Stimulated activated CD4-positive, alpha-beta T cell treated with anti-CD3 and anti-CD28 coated beads, Interleukin-15, amount 100 ng/mL, for 1 hour (primary cell): ENCODE measurements at places on chromosomes 12 and 14.

DNA sequence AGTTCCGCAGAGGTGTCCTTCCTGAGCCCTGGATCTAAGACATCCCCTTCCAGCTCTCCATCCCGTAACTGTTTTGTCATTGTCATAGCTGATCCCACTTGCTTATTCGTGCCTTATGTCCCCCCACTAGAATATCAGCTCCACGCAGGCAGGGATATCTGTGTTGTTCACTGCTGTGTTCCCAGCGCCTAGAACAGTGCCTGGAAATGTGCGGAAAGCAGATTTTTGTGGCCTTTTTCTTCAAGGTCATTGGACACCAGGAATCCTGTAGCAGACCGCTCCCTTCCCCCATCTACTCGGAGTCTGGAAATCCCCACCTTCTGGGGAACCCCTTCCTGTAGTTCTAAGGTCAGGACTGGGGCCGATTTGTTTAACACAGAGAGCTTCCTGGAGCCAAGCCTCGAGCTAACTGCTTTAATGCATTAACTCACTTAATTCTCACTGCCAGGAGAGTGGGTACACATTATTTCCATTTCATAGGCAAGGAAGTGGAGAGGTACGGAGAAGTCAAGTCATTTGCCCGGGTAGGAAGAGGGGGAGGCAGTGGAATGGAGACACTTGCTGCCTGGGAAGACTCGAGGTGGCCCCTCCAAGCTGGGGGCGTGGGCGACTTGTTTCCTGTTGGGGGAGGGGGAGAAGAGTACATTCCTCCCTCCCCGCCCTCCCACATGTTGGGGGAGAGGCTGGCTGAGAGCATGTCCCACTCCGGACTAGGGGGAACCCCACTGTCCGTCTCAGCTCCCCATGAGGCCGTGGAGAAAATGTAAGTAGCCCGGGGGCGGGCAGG is 1.2 kb upstream of the SH2B3 start:
- peak; percentile 55 for DNase-seq

DNA sequence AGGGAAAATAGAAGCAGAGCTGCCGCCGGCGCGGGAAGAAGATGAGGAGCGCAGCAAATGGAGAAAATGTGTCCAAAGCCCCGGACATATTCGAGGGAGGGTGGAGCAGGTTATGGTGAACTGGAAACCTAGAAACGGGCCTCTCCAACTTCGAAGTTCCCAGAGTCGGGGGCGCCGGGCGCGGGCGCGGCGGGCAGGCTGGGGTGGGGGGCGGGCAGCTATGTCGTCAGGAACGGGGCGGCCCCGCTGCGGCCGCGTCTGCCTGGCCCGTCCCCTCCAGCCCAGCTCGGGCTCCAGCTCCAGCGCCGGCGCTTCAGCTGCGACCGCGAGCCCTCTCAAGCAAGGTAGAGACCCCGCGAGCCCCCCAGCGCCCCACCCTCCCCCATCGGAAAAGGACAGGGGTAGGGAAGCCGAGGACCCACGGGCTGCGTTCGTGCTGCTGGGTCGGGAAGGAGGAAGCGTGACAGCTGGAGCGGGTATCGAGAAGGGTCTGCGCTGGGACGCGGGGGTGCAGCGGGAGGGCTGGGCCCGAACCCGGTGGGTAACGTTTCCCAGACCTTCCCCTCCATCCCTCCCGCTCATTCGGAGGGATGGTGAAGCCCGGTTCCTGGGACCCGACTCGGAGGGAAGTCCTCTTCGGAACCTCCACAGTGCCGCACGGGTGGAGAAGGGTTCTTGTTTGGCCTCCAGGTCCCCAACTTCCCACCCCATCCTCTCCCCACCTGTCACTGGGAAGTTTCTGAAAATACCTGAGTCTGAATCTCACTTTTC is 1.0 kb downstream of the DGKA start:
- DNase-seq, result no peak

DNA sequence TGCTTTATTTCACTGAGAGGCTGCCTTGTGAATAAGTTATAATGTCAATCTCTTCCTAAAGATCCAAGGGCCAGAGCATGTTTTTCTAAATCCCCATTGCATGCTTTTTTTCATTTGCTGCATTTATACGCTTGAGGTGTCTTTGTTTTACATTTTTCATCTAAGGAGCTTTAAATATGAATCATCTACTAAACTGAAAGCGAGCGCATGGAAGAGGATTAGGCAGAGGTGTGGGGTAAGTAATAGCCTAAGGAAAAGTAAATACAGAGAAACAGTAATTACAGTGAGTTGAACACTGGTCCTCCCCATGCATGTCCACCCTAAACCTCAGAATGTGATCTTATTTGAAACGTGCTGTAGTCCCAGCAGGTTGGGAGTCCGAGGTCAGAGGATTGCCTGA is 76.4 kb upstream of the METAP2 start:
- DNase-seq, result no peak

GRCh38 chr14:69346710-69347109 is 51.4 kb downstream of the ERH start:
- DNase-seq, result no peak

GRCh38 chr12:65586796-65587195 is 237.5 kb upstream of the HMGA2 start:
- no peak for DNase-seq

DNA sequence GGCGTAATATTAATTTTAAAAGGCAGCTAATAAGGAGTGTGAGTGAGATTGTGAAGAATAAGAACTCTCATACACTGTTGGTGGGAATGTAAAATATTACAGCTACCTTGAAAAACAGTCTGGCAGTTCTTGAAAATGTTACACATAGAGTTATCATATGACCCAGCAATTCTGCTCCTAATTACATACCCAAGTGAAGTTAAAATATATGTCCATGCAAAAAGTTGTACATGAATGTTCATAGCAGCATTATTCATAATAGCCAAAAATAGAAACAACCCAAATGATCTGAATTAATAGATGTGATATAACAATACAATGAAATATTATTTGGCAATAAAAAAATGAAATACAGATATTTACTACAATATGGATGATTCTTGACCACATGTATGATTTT is 68.2 kb downstream of the RASSF8 start:
- DNase-seq, result no peak

GRCh38 chr12:1466481-1467154 is 127.8 kb downstream of the FBXL14 start:
- no peak for DNase-seq

DNA sequence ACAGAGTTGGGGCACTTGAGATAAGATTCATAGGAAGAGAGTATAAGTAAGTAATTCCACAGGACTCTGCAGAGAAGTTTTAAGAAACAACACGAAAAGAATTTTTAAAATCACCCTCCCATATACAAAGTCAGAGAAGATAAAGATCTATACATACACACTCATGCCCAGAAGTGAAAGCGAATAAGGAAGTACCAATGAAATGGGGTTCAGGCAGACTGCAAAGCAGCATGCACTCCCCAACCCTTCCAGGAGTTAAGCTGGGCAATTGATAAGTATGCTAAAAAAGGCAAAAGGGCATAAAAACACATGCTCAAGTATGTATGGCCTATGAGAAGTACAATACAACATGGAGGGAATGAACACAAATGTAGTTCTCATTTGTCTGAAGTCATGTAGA is 246.2 kb upstream of the GRIP1 start:
- no peak for DNase-seq

- DNase-seq, result no peak
Observed at GRCh38 chr12:31470459-31470858, 120.5 kb downstream of the DENND5B start.

- DNase-seq, result no peak
Observed at GRCh38 chr12:113092607-113093408, 36.3 kb downstream of the DTX1 start.

DNA sequence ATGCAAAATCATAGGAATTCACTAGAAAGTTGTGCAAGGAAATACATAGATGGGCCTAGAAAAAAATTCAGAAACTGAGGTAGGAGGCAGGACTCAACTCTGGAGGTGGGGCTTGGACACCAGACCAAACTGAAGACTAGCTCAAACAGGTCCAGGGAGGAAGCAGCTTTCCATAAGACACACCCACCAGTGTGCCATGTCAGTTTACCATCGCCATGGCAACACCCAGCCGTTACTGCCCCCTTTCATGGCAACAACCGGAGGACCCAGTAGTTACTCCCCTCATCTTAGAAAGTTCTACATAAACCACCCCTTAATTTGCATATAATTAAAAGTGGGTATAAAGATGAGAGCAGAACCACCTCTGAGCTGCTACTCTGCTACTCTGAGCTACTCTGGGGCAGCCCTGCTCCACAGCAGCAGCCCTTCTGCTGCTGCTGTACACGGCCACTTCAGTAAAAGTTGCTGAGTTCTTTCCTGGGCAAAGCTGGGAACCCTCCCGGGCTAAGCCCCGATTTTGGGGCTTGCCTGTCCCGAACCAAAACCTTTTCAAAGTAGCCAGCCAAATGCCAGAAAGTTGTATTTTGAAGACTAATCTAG is 30.8 kb upstream of the NINJ2 start:
- DNase-seq, result no peak

GRCh38 chr12:86777325-86777724 is 521.1 kb upstream of the MGAT4C start:
- DNase-seq, result no peak
